T-helper 2 cell treated with Interferon-gamma antibody and Interleukin-4, amounts not matched to agents 5 μg/mL and 100 μg/mL, for 36 hours (primary cell): ENCODE measurements at places on chromosomes 16 and 17.
A peak's percentile ranks its signal among the peaks of the same experiment; 100 is the strongest.

- H3K4me3 ChIP-seq: no peak overlapping the region
- H3K36me3 ChIP-seq: no peaks in the 10 kb centered on the region
- no peak overlapping the region for H3K27ac ChIP-seq
- H3K4me1 ChIP-seq: peaks cover 12% of the 10 kb centered on the region
These were observed 10.2 kb upstream of the ASIC2 start for GRCh38 chr17:33303254-33303653.

DNA sequence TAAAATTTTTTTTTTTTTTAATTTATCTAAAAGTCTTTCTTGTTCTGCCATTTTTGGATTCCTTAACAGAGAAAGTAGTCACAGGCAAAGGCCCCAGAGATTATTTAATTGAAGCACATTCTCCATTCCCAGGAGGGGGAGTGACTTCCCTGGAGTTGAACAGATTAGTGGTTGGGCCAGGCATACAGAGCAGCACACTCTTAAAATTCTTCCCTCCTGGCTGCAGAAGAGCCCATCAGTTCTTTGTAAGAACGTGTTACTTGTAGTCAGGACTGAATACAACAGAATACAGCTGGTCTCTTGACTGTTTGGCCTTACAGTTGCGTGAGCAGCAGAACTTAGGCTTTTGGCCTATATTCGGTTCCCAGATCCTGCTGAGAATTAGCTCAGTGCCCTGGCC is 1.8 kb downstream of the ALKBH5 start:
- no peak for DNase-seq
- no peaks in the 10 kb centered on the region for H3K27me3 ChIP-seq
- H3K27ac ChIP-seq: peak overlapping the region; percentile 32
- peak overlapping the region; percentile 98 for H3K4me3 ChIP-seq

DNA sequence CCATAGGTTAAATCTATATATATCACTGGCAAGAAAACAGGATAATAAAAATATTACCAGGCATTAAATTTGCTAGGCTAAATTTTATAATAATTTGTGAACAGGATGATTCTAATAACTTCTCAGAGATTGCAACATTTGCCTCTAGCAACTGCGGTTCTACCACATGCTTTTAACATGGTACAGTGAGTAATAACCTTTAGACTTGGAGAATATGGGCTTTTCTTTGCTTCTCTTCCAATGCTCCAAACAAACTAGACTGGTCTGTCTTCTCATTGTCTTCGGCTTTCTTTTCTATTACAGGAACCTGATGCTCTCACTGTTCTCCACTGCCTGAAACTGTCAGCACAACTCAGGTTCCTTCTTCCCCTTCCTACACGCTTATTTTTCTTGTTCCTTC is 80.6 kb downstream of the CA4 start:
- DNase-seq: no peak
- no peaks in the 10 kb centered on the region for H3K4me1 ChIP-seq
- peaks cover 5% of the 10 kb centered on the region for H3K36me3 ChIP-seq
- no peak overlapping the region for H3K27ac ChIP-seq

- no peaks in the 10 kb centered on the region for H3K4me1 ChIP-seq
- H3K4me3 ChIP-seq: no peak overlapping the region
- no peak for DNase-seq
- no peak overlapping the region for H3K27ac ChIP-seq
- no peaks in the 10 kb centered on the region for H3K36me3 ChIP-seq
These were observed 1324.1 kb downstream of the CDH8 start for GRCh38 chr16:60712144-60712543.

DNA sequence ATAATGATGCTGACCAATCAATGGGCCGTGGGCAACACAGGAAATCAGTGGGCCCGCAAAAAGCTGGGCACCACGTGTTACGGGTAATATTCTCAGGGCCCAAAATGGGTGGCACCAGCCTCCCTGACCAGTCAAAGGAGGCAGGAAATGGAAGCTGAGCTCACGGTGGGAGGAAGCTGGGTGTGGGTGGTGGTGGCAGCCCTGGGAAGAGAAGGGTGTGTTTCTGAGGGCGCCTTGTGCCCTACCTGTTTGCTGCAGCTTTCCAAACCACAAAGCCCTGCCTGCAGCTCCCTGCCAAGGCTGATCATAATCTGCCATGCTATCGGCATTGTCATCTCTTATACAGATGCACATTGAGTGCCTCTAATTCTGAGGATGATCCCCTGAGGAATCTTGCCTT is 457.9 kb downstream of the SLC39A11 start:
- H3K36me3 ChIP-seq: no peaks in the 10 kb centered on the region
- H3K4me3 ChIP-seq: peak overlapping the region; percentile 51
- H3K27me3 ChIP-seq: peaks cover 9% of the 10 kb centered on the region
- no peak for DNase-seq

DNA sequence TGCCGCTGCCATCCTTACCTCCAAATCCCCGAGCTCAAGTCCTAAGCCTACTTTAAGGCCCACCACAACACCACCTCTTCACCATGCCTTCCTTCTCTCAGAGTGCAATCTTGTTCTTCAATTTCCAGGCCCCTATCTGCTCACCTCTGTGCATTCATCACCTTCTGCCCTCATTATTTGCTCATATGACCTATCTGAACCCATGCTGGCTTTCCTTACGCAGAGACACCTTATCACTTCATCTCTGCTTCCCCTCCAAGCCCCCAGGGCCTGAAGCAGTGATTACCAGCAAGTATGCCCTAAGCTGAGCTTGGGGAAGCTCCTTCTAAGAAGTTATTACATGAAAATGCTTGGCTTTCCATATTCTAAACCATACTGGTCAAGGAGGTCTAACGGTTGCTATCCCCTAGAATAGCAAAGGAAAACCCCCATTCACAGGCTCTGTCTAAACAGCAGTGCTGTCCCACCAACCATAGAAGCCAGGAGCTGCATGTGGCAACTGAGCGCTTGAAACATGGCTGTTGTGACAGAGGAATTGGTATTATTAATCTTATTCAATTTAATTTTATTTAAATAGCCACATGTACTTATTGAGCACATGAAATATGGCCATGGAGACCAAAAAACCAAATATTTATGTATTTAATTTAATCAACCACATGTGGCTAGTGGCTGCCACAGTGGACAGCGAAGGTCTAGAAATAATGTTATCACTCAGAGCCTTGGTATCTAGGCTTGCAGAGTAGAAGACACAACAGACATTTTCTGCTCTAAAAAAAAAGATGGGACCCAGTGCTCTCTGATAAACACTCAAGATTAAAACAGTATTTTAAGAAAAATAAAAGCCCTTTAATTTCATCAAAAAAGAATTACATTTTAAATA is 13.9 kb downstream of the USP7 start:
- H3K27me3 ChIP-seq: no peaks in the 10 kb centered on the region
- peaks cover 59% of the 10 kb centered on the region for H3K4me1 ChIP-seq

DNA sequence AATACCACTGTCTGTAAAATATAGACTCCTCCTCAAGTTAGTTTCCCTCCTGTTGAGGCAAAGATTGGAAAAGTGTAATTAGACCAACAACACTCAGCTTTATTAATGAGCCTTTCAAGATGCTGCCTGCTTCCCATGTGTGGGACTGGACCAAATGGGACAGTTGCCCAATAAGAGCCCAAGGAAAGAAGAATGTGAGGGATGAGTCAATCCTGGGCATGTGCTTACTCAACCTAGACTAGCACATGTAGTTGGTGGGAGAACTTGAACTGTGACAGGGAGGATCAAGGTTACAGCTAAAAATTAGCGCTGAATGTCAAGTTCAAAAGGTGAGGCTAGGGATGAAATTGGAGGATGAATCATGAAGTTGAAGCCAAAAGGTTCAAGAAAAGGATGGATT is 435.5 kb downstream of the CA10 start:
- H3K27me3 ChIP-seq: no peaks in the 10 kb centered on the region
- peaks cover 2% of the 10 kb centered on the region for H3K4me1 ChIP-seq
- H3K27ac ChIP-seq: no peak overlapping the region
- DNase-seq: no peak
- H3K36me3 ChIP-seq: no peaks in the 10 kb centered on the region
- H3K4me3 ChIP-seq: no peak overlapping the region

- H3K36me3 ChIP-seq: peaks cover 18% of the 10 kb centered on the region
- no peak overlapping the region for H3K4me3 ChIP-seq
- H3K27me3 ChIP-seq: no peaks in the 10 kb centered on the region
These were observed 74.8 kb downstream of the XYLT1 start for GRCh38 chr16:17395849-17396480.

- DNase-seq: no peak
- no peaks in the 10 kb centered on the region for H3K4me1 ChIP-seq
- H3K27me3 ChIP-seq: no peaks in the 10 kb centered on the region
- H3K4me3 ChIP-seq: no peak overlapping the region
These were observed 486.6 kb upstream of the CDH11 start for GRCh38 chr16:65608455-65608854.

DNA sequence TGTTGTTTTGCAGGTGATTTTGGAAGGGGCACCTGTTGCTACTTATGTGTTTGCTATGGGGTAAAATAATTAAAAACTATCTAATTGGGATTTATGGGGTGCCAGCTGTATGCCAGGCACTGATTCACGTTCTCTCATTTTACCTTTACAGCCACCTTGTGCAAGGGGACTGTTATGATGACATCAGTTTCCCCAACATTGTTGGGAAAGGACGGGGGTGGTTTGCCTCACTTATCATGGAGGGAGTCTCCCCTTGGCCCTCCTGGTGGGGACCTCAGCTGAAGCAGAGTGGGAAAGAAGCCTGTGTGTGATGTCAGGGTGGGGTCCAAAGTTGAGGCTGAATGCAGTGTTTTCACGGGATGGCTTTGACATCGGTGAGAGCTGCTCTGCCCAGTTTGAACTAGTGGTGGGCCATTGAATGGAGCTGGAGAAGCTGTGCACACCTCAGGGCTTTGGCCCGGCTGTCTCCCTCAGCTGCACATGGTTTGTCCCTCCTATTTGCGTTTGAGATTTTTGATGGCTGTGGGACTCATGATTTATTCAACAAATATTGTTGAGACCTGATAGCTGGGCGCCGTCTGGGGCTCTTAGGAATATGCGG is 36.1 kb downstream of the CMIP start:
- no peaks in the 10 kb centered on the region for H3K27me3 ChIP-seq
- no peak for DNase-seq
- peak overlapping the region; percentile 5 for H3K4me3 ChIP-seq
- H3K27ac ChIP-seq: peak overlapping the region; percentile 53
- H3K4me1 ChIP-seq: peaks cover 69% of the 10 kb centered on the region

DNA sequence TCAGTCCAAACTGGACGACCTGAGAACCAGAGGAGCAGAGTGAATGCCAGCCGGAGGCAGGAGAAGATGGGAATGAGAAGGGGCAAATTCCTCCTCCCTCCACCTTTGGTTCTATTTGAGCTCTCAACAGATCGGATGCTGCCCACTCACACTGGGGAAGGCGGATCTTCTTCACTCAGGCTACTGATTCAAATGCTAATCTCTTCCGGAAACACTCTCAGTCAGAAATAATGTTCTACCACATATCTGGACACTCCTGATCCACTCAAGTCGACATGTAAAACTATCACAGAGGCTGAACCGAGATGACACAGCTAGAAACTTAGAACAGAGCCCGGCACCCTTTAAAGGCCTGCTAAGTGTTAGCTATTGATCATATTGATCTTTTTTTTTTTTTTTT is 57.4 kb upstream of the GRIN2A start:
- peaks cover 8% of the 10 kb centered on the region for H3K27me3 ChIP-seq
- no peak overlapping the region for H3K4me3 ChIP-seq
- no peaks in the 10 kb centered on the region for H3K4me1 ChIP-seq
- DNase-seq: no peak
- no peaks in the 10 kb centered on the region for H3K36me3 ChIP-seq
- H3K27ac ChIP-seq: no peak overlapping the region

- no peaks in the 10 kb centered on the region for H3K27me3 ChIP-seq
- DNase-seq: no peak
- H3K36me3 ChIP-seq: peaks cover 30% of the 10 kb centered on the region
- H3K27ac ChIP-seq: no peak overlapping the region
These were observed 80.1 kb downstream of the ABCC1 start for GRCh38 chr16:16029431-16030011.

GRCh38 chr16:52141871-52142270 is 405.1 kb downstream of the TOX3 start:
- H3K4me1 ChIP-seq: no peaks in the 10 kb centered on the region
- DNase-seq: no peak
- H3K27me3 ChIP-seq: no peaks in the 10 kb centered on the region
- H3K36me3 ChIP-seq: no peaks in the 10 kb centered on the region
- H3K27ac ChIP-seq: no peak overlapping the region
- H3K4me3 ChIP-seq: no peak overlapping the region

GRCh38 chr17:4703330-4703691 is 626 bp downstream of the PELP1 start:
- peak overlapping the region; percentile 86 for H3K4me3 ChIP-seq
- H3K27ac ChIP-seq: peak overlapping the region; percentile 95
- no peak for DNase-seq
- no peaks in the 10 kb centered on the region for H3K27me3 ChIP-seq
- peaks cover 38% of the 10 kb centered on the region for H3K4me1 ChIP-seq
- H3K36me3 ChIP-seq: peaks cover 10% of the 10 kb centered on the region

DNA sequence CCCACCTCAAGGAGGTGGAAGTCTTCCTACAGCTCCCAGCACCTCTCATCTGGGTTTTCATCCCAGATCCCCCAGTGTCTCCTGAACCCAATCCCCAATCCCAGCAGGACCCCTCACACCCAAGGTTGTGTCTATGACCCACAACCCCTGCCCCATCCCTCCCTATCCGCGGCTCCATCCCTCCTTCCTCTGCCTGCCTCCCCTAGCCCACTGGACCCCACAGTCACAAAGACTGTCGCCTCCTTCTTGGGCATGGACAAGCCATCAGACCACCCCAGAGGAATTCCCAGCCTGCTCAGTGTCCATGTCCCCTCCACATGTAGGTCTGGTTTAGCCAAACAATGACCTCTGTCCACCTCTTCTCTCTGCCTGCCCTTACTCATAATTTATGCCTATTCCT is 12.3 kb downstream of the CES1 start:
- peaks cover 2% of the 10 kb centered on the region for H3K27me3 ChIP-seq
- DNase-seq: no peak
- no peak overlapping the region for H3K27ac ChIP-seq
- no peaks in the 10 kb centered on the region for H3K36me3 ChIP-seq
- H3K4me1 ChIP-seq: no peaks in the 10 kb centered on the region
- H3K4me3 ChIP-seq: no peak overlapping the region

DNA sequence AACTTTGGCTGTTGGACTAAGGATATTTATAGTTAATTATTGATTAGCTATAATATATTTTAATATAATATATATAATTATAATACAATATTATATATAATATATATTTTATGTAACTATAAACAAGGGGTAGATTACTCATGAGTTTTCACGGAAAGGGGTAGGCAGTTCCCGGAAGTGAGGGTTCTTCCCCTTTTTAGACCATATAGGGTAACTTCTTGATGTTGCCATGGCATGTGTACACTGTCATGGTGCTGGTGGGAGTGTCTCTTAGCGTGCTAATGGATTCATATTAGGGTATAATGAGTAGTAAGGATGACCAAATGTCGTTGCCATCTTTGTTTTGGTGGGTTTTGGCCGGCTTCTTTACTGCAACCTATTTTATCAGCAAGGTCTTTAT is 315.6 kb downstream of the WWOX start:
- no peak overlapping the region for H3K27ac ChIP-seq
- H3K36me3 ChIP-seq: no peaks in the 10 kb centered on the region
- no peaks in the 10 kb centered on the region for H3K27me3 ChIP-seq
- no peak for DNase-seq
- no peaks in the 10 kb centered on the region for H3K4me1 ChIP-seq

GRCh38 chr16:86012221-86012620 is 113.3 kb downstream of the IRF8 start:
- peaks cover 6% of the 10 kb centered on the region for H3K27me3 ChIP-seq
- H3K4me1 ChIP-seq: peaks cover 9% of the 10 kb centered on the region
- DNase-seq: no peak
